ENCODE measurements at places on chromosomes 6 and 20. TPM values are rescaled to one million over a fixed set of nuclear protein-coding genes. Genes with fewer than 3 reads are reported as not detected.
A peak's percentile ranks its signal among the peaks of the same experiment; 100 is the strongest.

Gene PROKR2
- total RNA-seq = not detected

DNA sequence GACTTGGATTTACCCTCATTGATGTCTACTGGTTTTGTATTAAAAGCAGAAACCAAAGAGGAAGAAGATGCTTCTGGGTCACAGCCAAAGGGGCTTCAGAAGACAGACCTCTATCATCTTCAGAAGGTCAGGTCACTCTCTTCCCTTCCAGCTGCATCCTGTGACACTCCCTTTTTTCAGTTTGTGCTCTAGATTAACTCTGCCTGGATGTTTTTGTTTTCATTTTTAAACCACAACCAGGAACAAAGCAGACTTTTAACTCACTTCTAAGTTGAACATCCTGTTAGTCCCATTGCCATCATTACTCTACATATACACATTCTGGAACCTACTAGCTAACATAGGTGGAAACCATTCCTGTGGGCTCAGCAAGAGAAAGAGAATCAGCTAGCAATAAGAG, 45.2 kb downstream of the AKIRIN2 start:
- DNase-seq = no peak

DNA sequence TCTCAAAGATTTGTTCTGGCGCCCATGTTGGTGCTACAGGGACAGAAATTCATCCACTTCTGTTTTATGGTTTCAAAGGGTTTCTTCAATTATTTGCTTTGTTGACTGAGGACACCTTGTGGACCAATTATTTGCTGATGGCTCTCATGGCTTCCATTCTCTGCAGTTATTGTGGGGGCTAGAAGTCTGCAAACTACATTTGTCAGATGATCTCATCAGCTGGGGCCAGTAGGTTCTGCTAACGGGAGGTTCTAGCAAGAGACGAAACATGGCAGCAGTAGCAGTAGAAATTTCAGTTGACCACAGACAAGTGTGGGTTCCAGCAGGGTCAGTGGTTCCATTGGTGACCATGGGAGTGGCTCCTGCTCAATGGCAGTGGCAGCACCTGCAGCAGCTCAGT, 72.8 kb upstream of the BLCAP start:
- no peak for DNase-seq

Gene ADGRF1
- not detected for total RNA-seq

Gene CRISP3
- not detected for total RNA-seq

GRCh38 chr6:10307028-10307427, 107.8 kb downstream of the TFAP2A start:
- DNase-seq = no peak

Gene TUBB
- total RNA-seq = 1,703 TPM

- DNase-seq = no peak
Observed at GRCh38 chr6:111329882-111330633, 153.0 kb downstream of the REV3L start.

DNA sequence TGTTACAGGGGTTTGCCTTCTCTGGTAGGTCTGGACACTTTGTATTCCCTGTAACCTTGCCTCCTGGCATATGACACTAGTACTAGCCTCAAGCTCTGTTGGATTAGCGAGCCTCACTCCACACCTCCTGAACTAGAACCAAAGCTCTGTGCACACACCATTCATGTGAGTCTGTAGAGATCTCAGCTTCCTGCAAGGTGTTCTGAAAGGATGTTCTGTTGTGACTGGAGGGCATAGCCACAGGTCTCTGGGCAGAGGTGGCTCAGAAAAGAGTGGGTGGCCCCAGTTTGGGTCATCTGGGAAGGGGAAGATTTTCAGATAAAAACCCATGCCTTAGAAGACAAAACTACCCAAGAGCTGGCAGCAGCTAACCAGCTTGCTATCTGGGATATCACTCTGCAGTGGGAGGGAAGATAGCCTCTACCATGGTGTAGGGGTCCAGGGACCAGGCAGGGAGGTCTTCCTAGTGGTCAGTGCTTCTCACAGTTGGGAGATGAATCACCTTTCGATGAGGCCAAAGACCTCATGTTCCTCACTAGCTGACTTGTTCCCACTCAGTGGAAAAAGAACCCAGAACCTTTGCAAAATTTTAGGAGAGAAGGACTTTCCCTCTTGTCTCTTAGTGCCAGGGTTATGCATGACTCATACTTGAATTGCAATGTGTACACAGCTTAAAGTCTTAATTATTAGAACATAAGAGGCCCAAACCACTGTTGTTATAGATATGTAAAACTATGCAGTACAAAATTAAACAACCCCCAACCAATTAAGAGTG, 41.4 kb downstream of the HLA-F start:
- DNase-seq = peak; percentile 17

GRCh38 chr6:16973545-16974386, 128.1 kb upstream of the STMND1 start:
- DNase-seq = no peak

Gene IP6K3
- total RNA-seq = not detected

- peak; percentile 66 for DNase-seq
Observed at GRCh38 chr6:3751730-3752530, 417 bp upstream of the PXDC1 start.

DNA sequence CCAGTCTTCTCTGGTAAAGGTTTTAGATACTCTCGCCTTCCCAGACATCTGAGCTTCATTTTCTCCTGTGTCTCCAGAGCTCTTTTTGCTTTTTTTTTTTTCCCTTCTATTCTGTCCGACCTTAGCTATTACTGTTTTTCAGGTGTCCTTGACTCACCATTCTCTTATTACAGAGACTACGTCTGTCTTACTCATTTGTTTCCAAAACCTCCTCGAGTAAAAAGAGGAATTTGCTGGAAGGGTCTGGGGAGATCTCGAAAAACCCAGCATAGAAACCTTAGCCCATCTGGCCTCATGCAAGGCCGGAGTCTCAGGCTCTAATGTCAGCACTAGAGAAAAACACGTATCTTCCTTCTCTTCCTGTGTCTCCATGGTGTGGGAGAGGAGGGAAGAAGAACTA, 109.2 kb upstream of the CARMIL1 start:
- no peak for DNase-seq

GRCh38 chr20:19976595-19977372, 40.4 kb upstream of the NAA20 start:
- no peak for DNase-seq

Gene FAM8A1
- 6.2 TPM for total RNA-seq

Gene ENPP4
- total RNA-seq = 5.4 TPM

Gene OARD1
- 31.9 TPM for total RNA-seq

DNA sequence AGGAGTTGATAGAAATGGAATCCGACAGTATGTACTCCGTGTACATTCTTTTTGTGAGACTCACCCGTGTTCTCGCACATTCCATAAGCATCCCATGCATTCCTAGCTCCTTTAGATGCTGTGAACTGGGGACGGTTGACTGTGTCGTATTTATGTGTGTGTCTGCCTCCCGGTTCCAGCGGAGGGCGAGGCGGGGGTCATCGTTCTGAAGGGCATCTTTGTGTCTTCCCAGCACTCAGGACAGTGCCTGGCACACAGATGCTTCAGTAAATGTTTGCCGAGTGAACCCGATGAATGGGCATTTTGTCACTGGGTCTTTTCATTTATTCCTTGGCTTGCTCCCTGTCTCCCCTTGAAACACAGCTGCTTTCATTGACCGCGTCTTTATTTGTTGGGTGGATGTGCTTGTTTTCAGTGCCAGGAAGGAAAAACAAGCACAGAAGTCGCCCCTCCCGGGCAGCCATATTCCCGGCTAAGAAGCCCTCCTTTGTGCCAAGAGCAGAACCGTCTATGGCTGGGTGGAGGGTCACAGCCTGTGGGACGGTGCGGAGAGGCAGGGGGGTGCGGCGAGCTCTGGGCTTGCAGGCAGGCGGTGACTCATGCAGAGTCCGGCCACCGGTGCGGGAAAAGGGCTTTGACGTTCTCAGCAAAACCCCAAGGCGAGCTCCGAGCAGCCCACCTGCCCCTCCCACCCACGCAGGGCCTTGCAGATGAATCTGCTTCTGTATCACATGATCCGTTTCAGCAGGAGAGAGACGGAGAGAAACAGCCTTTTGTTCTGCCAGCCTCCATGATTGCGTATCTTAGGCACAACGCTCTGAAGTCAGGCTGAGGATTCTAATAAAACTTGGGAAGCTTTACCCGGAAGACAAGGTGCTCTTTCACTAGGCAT, 11.2 kb upstream of the PSMG4 start:
- DNase-seq = no peak

- no peak for DNase-seq
Observed at GRCh38 chr20:2350606-2351005, 30.1 kb upstream of the TGM6 start.

GRCh38 chr6:17212546-17213371, 68.4 kb upstream of the RBM24 start:
- DNase-seq = no peak

Gene ABT1
- total RNA-seq = 25.0 TPM

DNA sequence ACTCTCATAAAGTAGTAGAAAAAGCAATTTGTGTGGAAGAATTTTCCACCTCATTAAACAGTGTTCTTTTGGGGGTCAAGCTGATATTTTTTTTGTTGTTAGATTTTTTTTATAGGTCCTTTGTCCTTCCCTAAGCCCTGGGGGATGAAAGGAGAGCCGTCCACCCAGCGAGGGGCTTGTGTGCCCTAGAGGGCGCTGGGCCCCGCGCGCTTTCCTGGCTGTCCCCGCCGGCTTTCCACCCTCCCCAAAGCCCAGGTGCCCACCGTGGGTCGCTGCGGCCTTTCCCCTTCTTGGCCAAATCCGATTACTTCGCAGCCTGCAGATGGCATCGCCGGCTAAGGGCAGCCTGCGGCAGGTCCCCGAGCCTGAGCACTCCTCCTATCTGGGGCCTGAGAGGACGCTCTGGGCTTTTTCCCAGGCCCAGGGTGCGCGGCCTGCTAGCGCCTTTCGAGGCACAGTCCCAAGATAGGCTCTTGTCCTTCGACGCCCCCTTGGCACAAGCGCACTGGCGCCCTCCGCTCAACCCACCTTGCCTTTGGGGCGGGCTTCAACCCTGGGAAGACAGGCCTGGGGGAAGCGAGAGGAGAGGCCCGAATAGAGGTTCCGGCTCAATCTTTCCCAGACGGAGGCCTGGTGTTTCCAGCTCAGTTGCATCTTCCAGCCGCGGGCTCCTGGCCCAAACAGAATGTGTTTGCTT, 33.6 kb downstream of the TFAP2A start:
- DNase-seq = no peak

Gene OR2B6
- total RNA-seq = not detected

Gene GABRR1
- total RNA-seq = not detected

Gene MCCD1
- total RNA-seq = not detected

- no peak for DNase-seq
Observed at GRCh38 chr20:24873025-24873620, 75.9 kb upstream of the CST7 start.

GRCh38 chr6:158040804-158041347, 59.2 kb downstream of the SYNJ2 start:
- no peak for DNase-seq

- peak; percentile 87 for DNase-seq
Observed at GRCh38 chr6:16238057-16238962, at the start of gene GMPR. Gene GMPR (plus strand): TSS chr6:16238587. CDS start chr6:16238694, 107 bp downstream.

DNA sequence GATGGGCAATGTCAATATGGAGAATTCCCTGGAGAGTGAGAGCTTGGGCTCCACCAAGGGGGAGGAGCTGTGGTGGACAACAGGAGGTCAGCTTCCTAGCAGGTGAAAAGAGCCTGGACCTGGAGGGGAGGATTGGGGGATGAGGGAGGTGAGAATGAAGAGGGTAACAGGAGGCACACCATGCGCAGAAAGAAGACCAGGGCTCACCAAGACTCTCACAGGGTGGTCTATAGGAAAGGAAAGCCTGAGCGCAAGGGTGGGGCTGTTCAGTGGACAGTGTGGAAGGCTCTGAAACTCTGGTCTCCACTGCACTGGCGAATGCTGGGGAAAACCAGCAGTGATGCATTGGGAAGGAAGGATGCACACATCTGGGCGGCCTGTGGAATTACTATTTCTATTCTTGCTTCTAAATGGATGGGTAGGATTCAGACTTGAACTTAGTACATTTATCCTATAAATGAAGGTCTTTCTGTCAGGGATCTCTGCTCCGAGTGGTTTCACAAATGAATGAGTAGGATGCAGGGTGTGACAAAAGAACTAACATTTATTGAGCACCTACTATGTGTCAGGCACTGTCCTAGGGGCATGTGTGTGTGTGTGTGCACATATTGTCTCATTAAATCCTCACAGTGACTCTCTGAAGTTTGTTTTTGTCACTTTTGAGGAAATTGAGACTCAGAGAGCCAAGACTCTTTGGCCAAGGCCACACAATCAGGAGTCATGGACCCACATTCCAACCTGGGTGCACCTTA, 152.7 kb downstream of the CD83 start:
- DNase-seq = peak; percentile 13
